Stimulated activated CD4-positive, alpha-beta T cell treated with anti-CD3 and anti-CD28 coated beads, Interleukin-4, amount 100 ng/mL, for 4 hours (primary cell): ENCODE measurements at places on chromosomes 7 and 10.
A peak's percentile ranks its signal among the peaks of the same experiment; 100 is the strongest.

DNA sequence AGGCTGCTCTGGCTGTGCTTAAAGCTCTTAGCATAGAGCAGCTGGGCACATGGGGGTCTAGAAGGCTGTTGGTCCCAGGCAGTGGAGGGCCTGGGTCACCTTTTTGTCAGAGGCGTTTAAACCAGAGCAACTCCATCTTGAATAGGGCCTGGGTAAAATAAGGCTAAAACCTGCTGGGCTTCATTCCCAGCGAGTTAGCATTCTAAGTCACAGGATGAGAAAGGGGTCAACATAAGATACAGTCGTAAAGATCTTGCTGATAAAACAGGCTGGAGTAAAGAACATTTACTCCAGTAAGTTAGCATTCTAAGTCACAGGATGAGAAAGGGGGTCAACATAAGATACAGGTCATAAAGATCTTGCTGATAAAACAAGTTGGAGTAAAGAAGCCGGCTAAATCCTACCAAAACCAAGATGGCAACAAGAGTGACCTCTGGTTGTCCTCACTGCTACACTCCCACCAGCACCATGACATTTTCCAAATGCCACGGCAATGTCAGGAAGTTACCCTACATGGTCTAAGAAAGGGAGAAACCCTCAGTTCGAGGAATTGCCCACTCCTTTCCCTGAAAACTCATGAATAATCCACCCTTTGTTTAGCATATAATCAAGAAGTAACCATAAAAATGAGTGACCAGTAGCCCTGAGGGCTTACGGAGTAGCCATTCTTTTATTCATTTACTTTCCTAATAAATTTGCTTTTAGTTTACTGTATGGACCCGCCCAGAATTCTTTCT is 96.8 kb upstream of the PCBD1 start:
- no peak for DNase-seq

DNA sequence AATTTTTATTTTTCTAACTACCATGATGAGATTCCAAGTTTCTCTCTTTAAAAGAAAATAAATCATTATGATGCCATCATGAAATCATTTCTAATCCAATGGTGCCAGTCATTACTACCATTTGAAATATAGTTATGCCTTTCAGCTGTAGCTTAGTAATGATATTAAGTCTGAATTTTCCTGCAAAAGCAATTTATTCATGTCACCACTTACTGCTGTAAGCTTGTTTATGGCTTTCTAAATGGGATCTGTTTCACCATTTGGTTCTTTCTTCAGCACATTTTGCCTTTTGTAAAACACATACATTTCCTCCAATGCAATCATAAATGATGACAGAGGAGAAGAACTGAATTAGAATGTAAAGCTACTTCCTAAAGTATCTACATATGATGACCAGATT is 130.5 kb downstream of the SEM1 start:
- DNase-seq, result no peak

DNA sequence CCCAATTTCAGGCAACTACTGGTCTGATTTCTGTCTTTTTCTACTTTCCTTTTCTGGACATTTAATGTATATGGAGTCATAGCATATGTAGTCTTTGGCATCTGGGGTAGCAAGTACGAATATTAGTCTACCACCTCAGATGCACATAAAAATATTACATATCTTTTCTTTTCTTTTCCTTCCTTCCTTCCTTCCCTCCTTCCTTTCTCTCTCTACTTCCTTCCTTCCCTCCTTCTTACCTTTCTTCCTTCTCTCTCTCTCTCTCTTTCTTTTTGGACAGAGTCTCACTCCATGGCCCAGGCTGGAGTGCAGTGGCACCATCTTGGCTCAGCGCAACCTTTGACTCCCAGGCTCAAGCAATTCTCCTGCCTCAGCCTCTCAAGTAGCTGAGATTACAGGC is 4.0 kb upstream of the OPTN start:
- DNase-seq, result no peak

- DNase-seq, result no peak
Observed at GRCh38 chr7:111743244-111743847, 181.1 kb upstream of the IMMP2L start.

GRCh38 chr7:19114551-19114855 is 2.9 kb downstream of the TWIST1 start:
- DNase-seq, result no peak

- DNase-seq, result no peak
Observed at GRCh38 chr10:86960003-86960862, 1.8 kb downstream of the SNCG start.

GRCh38 chr10:30671026-30671616 is 41.6 kb upstream of the LYZL2 start:
- DNase-seq, result peak; percentile 9

DNA sequence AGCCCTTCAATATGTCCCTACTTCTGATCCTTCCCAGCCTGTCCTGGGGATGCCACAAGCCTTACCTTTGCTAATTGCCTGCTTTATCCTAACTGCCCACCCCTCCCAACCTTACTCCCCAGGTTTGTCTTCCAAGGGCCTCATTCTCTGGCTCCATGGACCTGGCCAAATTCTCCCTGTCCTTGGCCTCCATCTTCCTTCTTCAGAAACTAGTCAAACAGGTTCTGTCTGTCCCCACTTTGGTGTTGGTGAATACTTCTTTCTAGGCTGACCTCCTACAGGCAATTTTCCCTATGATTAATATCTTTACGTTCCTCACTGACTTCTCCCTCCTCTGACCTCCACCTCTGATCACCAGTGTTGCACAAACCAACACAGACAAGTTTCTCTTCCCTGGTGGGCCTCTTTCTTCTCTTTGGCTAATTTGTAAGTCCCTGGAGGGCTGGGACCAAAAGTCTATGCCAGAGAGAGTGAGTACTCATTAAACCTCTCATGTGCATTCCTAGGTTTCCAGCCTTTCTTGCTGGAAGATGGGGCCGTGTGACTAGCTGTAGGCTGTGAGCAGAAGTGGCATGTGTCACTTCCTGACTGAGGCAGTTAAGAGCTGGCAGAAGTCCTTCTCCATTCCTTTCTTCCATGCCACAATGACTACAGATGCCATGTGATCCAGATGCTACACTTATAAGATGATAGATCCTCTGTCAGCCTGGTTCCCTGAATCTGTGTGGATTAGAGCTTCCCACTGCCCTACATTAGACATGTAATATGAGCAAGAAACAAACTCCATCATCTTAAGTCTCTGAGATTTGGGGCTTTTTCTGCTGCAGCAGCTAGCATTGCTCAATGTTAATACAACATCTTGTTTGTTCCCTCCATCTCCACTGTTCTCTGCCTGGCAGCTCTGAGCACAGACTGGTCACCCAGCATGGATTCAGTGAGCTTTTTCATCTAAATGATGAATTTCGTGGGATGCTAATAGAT is 382.7 kb downstream of the RPS24 start:
- DNase-seq, result no peak

GRCh38 chr7:140425718-140426117 is 21.9 kb downstream of the RAB19 start:
- DNase-seq, result no peak

- no peak for DNase-seq
Observed at GRCh38 chr7:25656581-25657026, 428.3 kb upstream of the NPVF start.

DNA sequence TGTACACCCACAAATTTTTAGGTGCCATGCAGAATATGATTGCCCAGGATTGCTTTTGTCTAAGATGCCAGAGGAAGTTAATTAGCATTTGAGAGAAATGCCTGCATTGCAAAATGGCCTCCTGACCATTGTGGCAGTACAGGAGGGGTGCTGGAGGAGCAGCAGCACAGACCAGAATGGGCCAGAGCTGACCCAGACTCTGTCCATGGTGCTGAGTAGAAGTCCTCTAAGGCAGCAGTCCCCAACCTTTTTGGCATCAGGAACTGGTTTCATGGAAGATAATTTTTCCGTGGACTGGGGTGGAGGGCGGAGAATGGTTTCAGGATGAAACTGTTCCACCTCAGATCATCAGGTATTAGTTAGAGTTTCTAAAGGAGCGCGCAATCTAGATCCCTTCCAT is 217.8 kb upstream of the AGK start:
- no peak for DNase-seq

- DNase-seq, result no peak
Observed at GRCh38 chr7:100378114-100378755, 4.9 kb downstream of the PILRA start.

DNA sequence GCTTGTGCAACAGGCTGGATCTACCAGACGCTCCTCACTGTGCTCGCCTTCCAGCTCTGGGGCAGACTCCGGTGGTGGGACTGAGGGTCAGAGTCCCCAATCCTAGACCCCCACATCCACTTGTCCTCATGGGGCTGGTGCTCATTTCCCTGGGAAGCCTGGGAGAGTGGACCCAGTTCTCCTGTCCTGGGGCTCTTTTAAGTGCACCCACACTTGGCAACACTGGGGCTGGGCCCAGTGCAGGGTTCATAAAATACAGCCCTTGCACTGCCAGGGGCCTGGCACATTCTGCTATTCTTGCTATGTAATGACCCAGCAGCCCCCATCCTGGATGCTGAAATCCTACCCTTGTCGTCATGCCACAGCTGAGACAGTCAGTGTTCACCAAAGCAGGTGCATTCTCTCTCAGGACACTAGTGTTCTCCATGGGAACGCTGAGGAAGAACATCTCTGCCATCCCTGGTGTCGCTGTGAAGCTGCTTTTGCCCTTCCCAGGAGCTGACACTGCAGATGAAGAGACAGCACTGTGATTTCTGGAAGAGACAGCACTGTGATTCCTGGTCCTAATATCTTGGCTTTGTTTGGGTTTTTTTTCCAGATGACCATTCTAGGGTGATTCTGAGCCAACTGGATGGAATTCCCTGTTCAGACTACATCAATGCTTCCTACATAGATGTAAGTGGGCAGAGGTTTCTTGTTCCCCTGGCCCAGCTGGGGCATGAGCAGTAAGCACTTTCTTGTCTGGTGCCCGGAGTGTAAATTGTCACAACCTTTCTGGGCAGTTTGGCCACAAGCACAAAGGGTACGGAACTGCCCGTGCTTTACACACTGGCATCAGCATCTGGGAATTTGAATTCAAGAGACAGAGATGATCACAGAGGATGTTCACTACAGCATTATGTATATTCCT is 65.6 kb downstream of the MKI67 start:
- DNase-seq, result no peak

- no peak for DNase-seq
Observed at GRCh38 chr7:45726883-45727282, 146.0 kb downstream of the CCDC201 start.

- peak; percentile 54 for DNase-seq
Observed at GRCh38 chr10:22550732-22551131, 163.6 kb downstream of the PIP4K2A start.

DNA sequence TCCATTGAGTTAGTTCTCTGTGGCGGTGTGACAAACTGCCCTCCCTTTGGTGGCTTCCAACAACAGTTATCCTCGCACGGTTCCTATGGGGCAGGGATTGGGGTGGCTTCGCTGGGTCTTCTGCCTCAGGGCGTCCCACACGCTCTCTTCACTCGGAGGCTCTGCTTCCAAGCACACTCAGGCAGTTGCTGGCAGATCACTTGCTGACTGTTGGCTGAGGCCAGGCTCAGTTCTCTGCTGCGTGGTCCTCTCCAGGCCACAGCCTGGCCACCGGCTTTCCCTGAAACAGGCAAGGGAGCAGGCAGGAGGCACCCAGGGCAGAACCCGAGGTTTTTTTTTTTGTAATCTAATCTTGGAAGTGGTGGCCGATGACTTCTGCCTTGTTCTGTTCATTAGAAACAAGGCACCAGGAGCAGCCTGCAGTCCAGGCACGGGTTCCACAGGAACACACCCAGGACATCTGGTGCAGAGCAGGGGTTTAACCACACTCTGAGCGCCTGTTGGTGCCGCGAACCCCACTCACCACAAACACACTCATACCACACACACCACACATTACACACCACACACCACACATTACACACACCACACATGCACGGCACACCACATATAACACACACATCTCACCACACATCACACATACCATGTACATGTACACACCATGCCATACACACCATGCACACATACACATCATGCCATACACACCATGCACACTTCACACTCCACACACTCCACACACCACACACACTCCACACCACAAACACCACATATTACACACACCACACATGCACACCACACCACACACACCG is 112.2 kb downstream of the PTPN20 start:
- no peak for DNase-seq

DNA sequence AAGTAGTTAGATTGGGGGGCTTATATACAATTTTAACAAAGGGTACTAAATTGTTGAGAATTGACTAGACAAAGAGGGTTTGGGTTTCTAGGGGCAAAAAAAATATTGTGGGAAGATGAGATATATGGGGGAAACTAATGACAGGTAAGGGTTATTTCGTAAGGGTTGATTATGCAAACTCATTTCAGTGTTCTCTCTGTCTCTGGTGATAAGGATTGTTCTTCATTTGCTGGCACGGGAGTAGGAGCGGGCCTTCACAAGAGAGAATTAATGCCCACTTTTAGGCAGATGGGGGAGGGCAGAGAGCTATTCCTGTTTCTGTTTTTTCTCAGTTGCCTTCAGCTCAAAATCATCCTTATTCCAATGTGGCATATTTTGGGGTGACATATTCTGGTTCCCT is 258.4 kb downstream of the EXOC4 start:
- no peak for DNase-seq
